A549 treated with dexamethasone at 1 μM for 4 hours (cell line): ENCODE measurements at places on chromosomes 3 and 15. TPM values are rescaled to one million over a fixed set of nuclear protein-coding genes. Genes with fewer than 3 reads are reported as not detected.

CNTN4 gene
- not detected in 5 replicates for total RNA-seq

CPNE9 gene
- 0.05 to 0.25 TPM (median 0.14 TPM) in 4 of 5 replicates, not detected in the other for total RNA-seq

WDR93 gene
- 0.10 to 0.27 TPM (median 0.17 TPM) in 5 replicates for total RNA-seq

CLDN18 gene
- not detected in 5 replicates for total RNA-seq

SLC6A1 gene
- total RNA-seq, result 0.07 TPM in 1 of 5 replicates, not detected in the others

KCNMB2 gene
- total RNA-seq, result not detected in 5 replicates

CHRNB4 gene
- total RNA-seq, result 0.96 to 1.3 TPM (median 1.0 TPM) in 5 replicates

UBA3 gene
- total RNA-seq, result 21.0 to 28.7 TPM (median 24.6 TPM) in 5 replicates

AADACL2 gene
- not detected in 5 replicates for total RNA-seq

HRG gene
- not detected in 5 replicates for total RNA-seq

MINAR1 gene
- 0.41 to 0.59 TPM (median 0.53 TPM) in 5 replicates for total RNA-seq

CDC25A gene
- 8.2 to 10.2 TPM (median 9.2 TPM) in 5 replicates for total RNA-seq

COL6A6 gene
- total RNA-seq, result not detected in 5 replicates

OR5K2 gene
- not detected in 5 replicates for total RNA-seq

CELSR3 gene
- 2.7 to 4.4 TPM (median 4.2 TPM) in 5 replicates for total RNA-seq

KIF23 gene
- 77.1 to 87.7 TPM (median 85.1 TPM) in 5 replicates for total RNA-seq

ADAMTS7 gene
- 4.5 to 10.6 TPM (median 8.4 TPM) in 5 replicates for total RNA-seq

IL16 gene
- total RNA-seq, result 0.18 to 0.29 TPM in 2 of 5 replicates, not detected in the others

ARF4 gene
- total RNA-seq, result 153 to 190 TPM (median 184 TPM) in 5 replicates

HTR3E gene
- not detected in 5 replicates for total RNA-seq

KBTBD12 gene
- total RNA-seq, result not detected in 5 replicates

RHOV gene
- total RNA-seq, result 3.7 to 4.3 TPM (median 3.7 TPM) in 5 replicates

IQCH gene
- total RNA-seq, result 1.0 to 2.1 TPM (median 1.6 TPM) in 5 replicates

ETV5 gene
- 24.1 to 28.9 TPM (median 25.5 TPM) in 5 replicates for total RNA-seq

PLCL2 gene
- 4.1 to 5.0 TPM (median 4.5 TPM) in 5 replicates for total RNA-seq

CLDN16 gene
- 0.06 to 0.10 TPM (median 0.08 TPM) in 4 of 5 replicates, not detected in the other for total RNA-seq

NPTN gene
- 165 to 225 TPM (median 212 TPM) in 5 replicates for total RNA-seq

TM4SF18 gene
- 30.9 to 38.2 TPM (median 33.6 TPM) in 5 replicates for total RNA-seq

EPHB3 gene
- 0.17 to 0.45 TPM (median 0.26 TPM) in 5 replicates for total RNA-seq

DENND4A gene
- 4.1 to 7.5 TPM (median 5.7 TPM) in 5 replicates for total RNA-seq

GPR160 gene
- total RNA-seq, result 0.90 to 1.8 TPM (median 1.7 TPM) in 5 replicates

TEX55 gene
- not detected in 5 replicates for total RNA-seq

GOLGA8T gene
- total RNA-seq, result 1.1 to 1.9 TPM (median 1.6 TPM) in 5 replicates
